ENCODE measurements at places on chromosomes 2 and 18.

GRCh38 chr18:79765491-79766245 is 32.1 kb upstream of the KCNG2 start:
- DNase-seq, result peak; percentile 38
- H3K27me3 ChIP-seq, result no peaks in the 10 kb centered on the region
- no peak overlapping the region for H3K27ac ChIP-seq
- no peak overlapping the region for H3K4me3 ChIP-seq
- no peaks in the 10 kb centered on the region for H3K36me3 ChIP-seq
- no peaks in the 10 kb centered on the region for H3K4me1 ChIP-seq

GRCh38 chr2:138846216-138846821 is 66.1 kb upstream of the NXPH2 start:
- no peak overlapping the region for H3K4me3 ChIP-seq
- H3K36me3 ChIP-seq, result no peaks in the 10 kb centered on the region
- DNase-seq, result no peak

- H3K4me3 ChIP-seq, result no peak overlapping the region
- DNase-seq, result no peak
- H3K27ac ChIP-seq, result no peak overlapping the region
- H3K4me1 ChIP-seq, result peaks cover 10% of the 10 kb centered on the region
- H3K27me3 ChIP-seq, result no peaks in the 10 kb centered on the region
Measured at GRCh38 chr2:239302808-239303557, 97.8 kb downstream of the HDAC4 start.

DNA sequence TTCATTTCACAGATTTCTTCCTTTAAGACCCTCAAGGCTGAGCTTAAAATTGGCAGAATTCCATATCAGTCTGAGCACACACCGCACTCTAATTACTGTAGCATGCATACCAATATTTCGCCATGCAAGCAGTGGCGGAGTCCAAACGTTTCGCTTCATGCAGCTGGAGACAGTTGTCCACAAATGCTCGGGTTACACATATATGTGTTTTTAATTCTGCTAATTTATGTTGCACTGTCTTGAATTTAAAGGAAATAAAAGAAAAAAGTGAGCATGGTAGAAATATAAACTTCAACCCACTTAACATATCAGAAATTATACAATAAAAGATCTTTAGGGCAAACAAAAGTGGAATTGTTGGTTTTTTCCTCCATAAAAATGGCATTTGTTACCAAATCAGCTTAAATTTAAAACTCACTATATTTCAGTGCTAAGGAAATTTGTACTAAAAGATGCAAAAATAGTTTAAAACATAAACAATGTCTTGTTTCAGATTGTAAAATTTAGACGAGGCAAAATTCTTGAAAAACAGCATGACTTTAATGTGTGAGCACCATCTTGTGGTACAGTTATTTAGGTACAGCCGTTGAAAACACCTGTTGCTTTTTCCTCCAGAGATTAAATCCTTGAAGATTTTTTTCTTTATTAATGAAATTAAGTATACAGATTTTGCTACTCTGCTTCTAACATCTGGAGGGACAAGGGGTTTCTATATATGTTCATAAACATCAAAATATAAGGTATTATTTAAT is 24.1 kb upstream of the KANSL1L start:
- H3K4me1 ChIP-seq, result peaks cover 3% of the 10 kb centered on the region
- H3K27ac ChIP-seq, result no peak overlapping the region
- DNase-seq, result no peak
- H3K27me3 ChIP-seq, result no peaks in the 10 kb centered on the region
- no peak overlapping the region for H3K4me3 ChIP-seq

- H3K27me3 ChIP-seq, result no peaks in the 10 kb centered on the region
- DNase-seq, result no peak
- H3K4me3 ChIP-seq, result no peak overlapping the region
Measured at GRCh38 chr2:210558708-210559107, 2.3 kb downstream of the CPS1 start.

- H3K4me3 ChIP-seq, result no peak overlapping the region
- DNase-seq, result no peak
- H3K36me3 ChIP-seq, result no peaks in the 10 kb centered on the region
- no peaks in the 10 kb centered on the region for H3K27me3 ChIP-seq
Measured at GRCh38 chr2:228841877-228842276, 429.2 kb downstream of the PID1 start.

All from tibial artery (tissue), 4 donors.